Cardiac septum (tissue), 1 donor: ENCODE measurements at places on chromosomes 1 and 21. TPM values are rescaled to one million over a fixed set of nuclear protein-coding genes. Genes with fewer than 3 reads are reported as not detected.

Gene KCNA3
- 0.62 TPM for total RNA-seq

GRCh38 chr1:55155522-55155921, 59.6 kb downstream of the USP24 start:
- peak; percentile 82 for DNase-seq

DNA sequence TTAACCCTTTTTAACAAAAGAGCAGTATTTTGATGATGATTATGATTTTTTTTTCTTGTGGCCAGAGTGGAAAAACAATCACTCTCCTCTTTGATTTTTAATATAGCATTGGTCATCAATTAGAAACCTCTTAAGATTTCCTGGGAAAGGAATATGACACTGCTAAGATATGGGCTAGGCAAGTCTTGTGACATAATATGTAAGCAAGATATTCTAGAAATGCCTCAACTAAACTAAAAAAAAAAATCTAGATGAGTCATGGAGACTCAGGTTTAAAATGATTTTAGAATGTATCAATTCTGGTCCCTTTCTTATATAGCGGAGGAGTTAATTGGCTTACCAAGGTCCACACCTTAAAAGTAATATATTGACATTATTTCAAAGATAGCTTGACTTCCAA, 60.3 kb upstream of the JUN start:
- no peak for DNase-seq

GRCh38 chr21:14836950-14837349, 227.8 kb downstream of the NRIP1 start:
- DNase-seq, result no peak

Gene MOB3C
- 14.9 TPM for total RNA-seq
